ENCODE measurements at places on chromosomes 11 and 22. TPM values are rescaled to one million over a fixed set of nuclear protein-coding genes. Genes with fewer than 3 reads are reported as not detected.

FOLR2 gene
- not detected for total RNA-seq

TMPRSS5 gene
- 0.56 TPM for total RNA-seq

CABP4 gene
- total RNA-seq = 1.2 TPM

GRCh38 chr22:47808236-47808635, 1045.8 kb downstream of the TBC1D22A start:
- no peak for DNase-seq

DNA sequence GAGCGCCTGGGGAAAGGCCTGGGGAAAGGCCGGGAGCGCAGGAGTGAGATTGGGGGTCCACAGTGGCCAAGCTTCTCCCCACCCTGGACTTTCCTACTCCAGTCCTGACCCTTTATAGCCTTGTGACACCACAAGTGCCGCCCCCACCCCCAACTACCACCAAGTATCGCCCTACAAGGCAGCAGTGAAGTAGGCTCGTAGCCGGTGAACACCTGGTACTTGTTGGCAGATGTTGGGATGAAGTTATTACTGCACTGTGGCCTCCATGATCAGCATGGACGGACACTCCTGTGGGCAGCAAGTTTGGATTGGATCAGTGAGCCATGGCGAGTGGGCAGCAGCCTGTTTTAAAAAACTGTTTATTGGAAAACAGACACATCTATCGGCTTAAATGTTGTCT, 45.0 kb downstream of the EIF3F start:
- no peak for DNase-seq

All from SJCRH30 (cell line).